Esophagus muscularis mucosa (tissue), 4 donors: ENCODE measurements at places on chromosomes 3 and 15. TPM values are rescaled to one million over a fixed set of nuclear protein-coding genes. Genes with fewer than 3 reads are reported as not detected.

ITIH4 gene
- total RNA-seq = 3.2 TPM

- DNase-seq = no peak
Measured at GRCh38 chr3:74353039-74353438, 261.4 kb downstream of the CNTN3 start.

TYRO3 gene
- total RNA-seq = 8.1 TPM

DNA sequence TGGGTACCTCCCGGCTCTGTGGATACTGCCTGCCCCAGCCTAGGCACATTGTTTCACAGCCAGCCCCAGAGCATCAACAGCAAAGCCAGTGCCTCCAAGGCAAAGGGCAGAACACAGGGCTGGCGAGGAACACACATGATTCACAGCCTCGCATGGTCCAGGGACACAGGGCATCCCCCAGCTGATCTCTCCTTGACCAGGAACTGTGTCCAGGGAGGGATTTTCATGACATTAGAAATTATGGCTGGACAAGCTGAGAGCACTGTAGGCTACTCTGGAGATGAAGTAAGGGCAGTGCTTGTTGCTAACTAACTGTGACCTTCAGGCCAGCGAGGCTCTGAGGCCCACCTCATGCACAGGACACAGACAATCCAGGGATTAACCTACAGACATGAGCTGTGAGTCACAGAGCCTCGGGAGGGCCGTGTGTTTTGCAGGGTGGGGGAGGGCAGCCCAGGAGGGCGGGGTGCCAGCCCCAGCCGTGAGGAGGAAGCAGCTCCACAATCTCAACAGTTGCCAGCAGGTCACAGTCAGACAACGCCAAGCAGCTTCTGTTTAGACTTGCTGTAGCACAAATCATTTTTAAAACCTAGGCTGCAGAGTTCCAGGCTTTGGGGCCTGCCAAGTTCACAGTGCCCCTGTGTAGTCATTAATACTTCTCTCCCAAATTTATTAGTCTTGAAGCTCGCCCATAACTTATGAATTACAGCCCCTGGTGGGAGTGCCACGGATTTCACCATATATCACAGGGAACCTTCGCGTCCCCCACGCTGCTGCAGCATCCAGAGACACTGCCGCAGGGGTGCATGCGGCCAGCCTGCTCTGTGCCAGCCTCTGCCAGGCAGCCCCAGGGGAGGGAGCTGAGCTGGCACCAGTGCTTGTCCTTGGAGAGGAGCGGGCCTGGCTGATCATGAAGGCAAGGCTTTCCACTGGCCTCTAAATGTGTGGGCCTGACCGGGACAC, 114.7 kb downstream of the ETFA start:
- DNase-seq = no peak

CHRNA7 gene
- 1.5 TPM for total RNA-seq

- DNase-seq = no peak
Measured at GRCh38 chr15:80389370-80389769, 14.8 kb upstream of the ARNT2 start.

DNA sequence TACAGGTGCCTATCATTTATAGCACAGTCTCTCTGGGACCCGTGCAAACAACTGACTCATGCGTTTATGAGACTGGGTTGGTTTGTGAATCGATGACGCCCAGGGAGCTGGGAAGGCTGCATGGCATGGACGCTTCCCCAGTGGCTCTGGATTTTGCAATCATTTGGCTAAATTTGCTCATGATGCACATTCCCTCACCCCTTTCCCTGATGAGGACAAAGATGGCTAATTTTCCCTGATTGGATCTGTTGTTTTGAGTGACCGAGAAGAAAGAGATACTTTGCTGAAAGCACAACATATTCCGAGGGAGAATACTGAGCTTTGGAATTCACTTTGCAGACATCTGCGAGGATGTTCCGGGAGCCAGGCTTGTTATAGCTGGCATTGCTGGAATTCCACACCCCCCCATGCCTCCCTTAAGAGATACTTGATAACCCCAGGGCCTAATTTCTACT, 51.1 kb downstream of the CGNL1 start:
- DNase-seq = no peak

CPOX gene
- total RNA-seq = 16.9 TPM

B4GALT4 gene
- 13.3 TPM for total RNA-seq

RYR3 gene
- 5.0 TPM for total RNA-seq

DNA sequence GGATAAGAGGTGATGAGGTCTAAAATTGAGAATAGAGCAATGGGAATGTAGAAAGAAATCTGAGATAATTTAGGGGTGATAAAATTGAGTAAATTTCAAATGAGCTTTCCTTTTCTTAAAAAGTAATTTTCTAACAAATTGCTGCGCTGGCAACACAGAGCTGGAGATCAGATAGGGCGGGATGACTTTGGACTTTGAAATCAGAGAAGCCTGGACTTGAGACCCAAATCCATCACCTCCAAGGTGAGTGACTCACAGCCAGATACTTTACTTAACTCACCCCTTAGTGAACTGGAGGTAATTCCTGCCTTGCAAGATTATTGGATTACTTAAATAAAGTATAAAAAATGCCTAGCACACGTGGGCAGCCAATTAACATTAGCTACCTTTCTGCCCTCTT, 80.8 kb downstream of the P2RY1 start:
- no peak for DNase-seq

KBTBD13 gene
- total RNA-seq = not detected

- no peak for DNase-seq
Measured at GRCh38 chr3:192888190-192888589, 29.5 kb downstream of the MB21D2 start.

ADAMTS7 gene
- 2.6 TPM for total RNA-seq

DNA sequence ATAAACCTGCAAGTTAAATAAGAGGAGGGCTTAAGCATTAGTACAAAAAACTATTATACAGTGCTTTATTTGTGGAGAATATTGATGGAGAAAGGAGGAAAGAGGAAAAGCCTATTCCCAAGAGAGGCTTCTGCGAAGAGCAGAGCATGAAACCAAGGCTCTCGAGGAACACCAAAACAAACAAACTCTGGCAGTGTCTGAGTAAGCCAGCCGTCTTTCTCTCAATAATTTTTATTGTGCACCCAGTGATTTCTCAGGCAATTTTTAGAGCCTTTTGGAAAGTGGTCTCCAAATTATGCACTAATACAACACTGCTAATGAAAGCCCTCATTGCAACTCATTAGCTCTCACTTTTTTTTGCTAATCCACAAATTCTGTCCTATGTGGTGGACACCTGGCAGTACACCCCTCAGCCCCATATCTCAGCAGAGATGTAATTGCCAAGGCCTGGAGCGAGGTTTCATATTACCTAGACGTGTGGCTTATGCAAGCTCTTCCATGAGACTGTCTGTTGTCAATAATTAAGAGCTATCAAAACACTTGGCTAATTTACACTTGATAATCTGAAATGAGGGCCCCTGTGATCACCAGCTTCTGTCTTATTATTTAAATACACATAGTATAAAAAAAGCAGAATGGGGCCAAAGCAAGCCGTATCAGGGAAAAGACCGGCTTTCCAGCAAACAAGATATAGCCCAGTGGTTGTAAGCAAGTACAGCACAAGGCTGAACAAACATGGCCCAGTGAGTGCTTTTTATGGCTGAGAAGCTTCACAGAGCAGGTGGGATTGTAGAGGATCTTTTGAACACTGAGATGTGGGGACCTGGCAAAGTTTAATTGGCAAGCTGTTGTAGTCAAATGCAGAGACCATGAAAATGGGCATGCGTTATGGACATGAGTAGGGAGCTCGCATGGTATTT, 216.9 kb downstream of the ROBO2 start:
- no peak for DNase-seq

GRCh38 chr15:51023499-51023898, 71.2 kb downstream of the TNFAIP8L3 start:
- no peak for DNase-seq

DNA sequence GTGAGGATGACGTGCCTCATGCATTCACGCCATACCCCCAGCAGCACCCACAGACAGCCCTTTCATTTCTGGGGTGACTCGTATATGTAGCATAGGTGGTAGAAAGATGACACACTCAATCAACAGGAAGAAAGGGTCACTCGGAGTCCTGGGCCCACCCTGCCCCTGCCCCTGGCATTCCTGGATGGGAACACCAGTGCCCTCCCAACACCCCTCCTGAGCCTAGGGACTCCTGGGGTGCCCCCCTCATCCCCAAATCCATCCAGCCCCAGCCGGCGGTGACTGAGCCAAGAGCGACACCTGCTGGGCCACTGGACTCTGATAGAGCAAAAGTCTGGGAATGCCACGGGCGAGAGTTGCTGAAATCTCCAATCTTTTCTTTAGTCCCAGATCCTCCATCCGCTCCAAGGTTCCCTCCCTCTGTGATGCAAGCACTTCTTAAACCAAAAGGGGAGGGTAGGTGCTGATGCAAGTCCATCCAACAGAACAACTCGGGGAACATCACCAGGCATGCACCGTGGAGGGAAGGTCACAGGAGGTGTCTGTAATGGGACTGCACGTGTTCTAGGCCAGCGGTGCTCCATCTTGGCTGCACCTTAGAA, 31.1 kb downstream of the ACAN start:
- DNase-seq = no peak

DNA sequence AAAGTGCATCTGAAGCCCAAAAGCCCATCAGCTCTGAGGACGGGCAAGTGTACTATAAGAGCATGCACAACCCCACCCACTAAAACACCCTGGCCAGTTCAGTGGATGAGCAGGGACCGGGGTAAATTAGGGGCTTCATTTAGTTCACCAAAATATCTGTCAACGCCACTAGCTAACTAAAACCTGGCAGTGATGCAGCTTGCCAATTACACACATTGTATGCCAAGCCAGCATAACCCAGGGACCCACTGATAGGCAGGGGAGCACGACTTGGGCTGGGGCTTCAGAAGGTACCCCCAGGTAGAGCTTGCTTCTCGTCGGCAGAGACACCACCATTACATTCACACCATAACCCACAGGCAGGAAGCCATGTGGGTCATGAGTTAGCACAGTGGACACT, 47.0 kb downstream of the PTPN23 start:
- DNase-seq = no peak

DNA sequence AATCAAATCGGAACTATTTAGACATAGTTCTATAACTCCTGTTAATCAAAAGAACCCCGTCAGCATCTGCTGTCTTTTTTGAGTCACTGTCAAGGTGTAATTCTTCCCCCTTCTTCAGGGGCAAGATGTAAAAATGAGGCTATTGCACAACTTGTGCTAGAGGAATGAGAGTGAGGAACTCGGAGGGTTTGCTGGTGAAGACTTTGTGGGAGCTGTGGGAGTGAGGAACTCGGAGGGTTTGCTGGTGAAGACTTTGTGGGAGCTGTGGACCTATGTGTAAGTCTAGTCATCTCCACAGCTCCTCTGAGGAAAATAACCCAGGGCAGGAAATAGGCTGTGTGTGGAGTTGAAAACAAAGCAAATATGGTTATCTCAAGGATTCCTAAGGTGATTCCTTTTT, 2.5 kb upstream of the CERS3 start:
- DNase-seq = no peak

- DNase-seq = no peak
Measured at GRCh38 chr15:67134067-67134838, 68.9 kb downstream of the SMAD3 start.

CTDSPL gene
- 39.9 TPM for total RNA-seq

- no peak for DNase-seq
Measured at GRCh38 chr3:124125315-124125714, 133.4 kb upstream of the ROPN1 start.

- DNase-seq = no peak
Measured at GRCh38 chr3:195007766-195008165, 263.2 kb downstream of the XXYLT1 start.

GRCh38 chr3:43105596-43106292, at the start of gene POMGNT2:
Gene POMGNT2, minus strand, starts transcription at chr3:43106079. Its CDS starts 24,648 bp downstream, at chr3:43081431.
- peak; percentile 96 for DNase-seq

PLIN1 gene
- 3.0 TPM for total RNA-seq

DNA sequence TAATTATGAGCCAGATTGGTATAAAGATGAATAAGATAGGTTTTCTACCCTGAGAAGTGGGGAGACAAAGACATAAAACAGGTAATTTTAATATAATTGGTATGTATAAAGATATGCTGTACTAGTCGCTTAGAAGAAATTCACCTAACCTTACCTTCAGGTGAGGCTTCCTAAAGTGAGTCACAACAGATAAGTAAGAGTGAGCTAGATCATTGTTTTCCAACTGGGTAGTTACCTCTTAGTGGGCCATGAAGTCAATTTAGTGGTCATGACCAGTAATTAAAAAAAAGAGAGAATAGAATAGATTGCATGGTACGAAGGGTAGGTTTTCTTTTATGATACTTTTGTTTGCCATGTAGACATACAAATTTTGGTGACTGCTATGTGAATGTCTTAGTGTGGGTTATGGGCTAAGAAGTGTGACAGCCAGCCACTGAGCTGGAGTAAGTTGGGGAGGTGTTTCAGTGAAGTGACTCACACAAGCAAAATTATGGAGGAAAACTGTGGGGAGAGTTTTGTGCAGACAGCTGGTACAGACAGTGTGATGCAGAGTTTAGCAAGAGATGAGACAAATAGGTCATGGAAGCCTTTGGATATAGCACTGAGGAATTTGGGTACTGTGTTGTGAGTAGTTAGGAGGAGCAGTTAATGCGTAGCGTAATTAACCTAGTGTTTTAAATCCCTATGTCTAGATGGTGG, 8.2 kb downstream of the TRNT1 start:
- no peak for DNase-seq
